ENCODE measurements at places on chromosomes 4 and X.
A peak's percentile ranks its signal among the peaks of the same experiment; 100 is the strongest.

- DNase-seq: no peak
Measured at GRCh38 chr4:16205298-16206164, 20.7 kb downstream of the TAPT1 start.

DNA sequence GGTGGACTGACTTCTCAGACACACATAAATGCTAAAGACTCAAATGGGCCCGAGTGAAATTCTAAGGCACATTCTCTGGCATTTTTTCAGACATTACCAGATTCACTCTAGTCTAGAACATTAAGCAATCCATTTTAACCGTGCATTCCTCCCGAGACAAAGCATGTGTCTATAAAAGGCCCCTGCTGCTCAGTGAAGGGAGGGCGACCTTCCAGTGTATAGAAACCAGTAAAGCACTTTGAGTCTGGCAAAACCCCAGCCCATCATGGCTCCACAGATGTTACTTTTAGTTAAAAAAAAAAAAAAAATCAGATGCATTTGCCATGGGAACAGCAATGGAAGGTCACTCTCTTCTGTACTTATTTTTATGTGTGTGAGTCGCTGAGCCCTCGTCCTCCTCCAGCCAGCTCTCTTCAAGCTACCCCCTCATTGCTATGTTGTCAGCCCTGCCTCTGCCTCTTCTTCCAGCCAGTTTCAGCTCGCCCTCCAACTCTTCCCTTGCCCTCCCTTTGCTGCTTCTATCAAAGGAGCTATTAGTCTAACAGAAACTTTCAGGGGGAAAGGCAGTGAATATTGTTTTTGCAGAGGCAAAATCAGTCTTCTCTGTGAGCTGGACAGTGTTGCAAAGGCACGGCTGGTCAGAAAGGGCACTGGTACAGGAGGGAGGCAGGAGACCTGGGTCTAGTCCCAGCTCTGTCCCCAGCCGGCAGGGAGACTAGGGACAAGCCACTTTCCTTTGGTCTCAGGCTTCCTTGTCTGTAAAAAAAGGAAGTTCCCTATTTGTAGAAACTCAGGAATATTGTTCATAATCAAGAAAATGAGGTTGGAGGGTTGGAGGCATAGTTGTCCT is 644.2 kb downstream of the ZNF674 start:
- DNase-seq: no peak

GRCh38 chr4:186881521-186882220 is 158.0 kb upstream of the FAT1 start:
- DNase-seq: no peak

DNA sequence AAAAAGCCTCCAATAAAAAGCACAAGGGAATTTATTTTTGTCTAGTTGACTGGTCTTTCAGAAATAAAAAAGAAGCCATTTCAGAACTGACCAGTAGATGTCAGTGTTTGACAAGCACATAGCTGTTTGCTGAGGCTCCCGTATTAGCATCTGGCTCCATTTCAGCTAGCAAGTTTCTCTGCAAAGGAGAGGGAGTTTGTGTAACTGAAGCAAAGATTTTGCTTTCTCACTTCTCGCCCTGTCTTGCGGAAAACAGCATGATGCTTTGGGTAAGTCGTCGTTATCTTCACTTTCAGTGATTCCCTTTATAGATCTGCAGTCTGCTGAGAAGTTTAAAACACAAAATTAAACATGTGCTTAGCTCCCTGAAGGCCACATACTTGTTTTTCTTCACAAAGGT is 85.5 kb downstream of the CT47B1 start:
- DNase-seq: peak; percentile 63

All from renal cortex interstitium (tissue), 15 donors.